ENCODE measurements at places on chromosomes 7 and 10.

- no peak for DNase-seq
Measured at GRCh38 chr10:71219918-71220688, 7.7 kb downstream of the UNC5B start.

- DNase-seq: peak; percentile 91
Measured at GRCh38 chr7:9488555-9488954, 1055.1 kb downstream of the NXPH1 start.

DNA sequence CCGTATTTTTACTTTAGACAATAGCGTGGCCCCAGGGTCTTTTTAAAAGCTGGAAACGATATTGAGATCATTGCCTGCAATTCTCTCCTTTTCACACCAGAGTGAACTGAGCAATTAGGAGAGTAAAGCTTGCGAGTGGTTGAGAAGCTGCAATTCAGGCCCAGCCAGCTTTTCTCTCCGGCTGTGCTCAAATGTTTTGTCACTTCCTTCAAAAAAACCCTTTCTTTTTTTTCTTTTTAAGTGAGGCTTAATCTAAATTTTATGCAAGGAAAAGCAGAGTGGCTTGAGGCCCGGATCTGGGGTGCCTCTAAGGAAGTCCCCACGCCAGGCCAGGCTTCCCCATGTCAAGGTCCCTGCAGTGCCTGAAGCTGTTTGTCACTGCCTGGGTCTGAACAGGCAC, 433.9 kb downstream of the GLRX3 start:
- no peak for DNase-seq

- peak; percentile 13 for DNase-seq
Measured at GRCh38 chr10:227014-227413, 91.8 kb downstream of the ZMYND11 start.

DNA sequence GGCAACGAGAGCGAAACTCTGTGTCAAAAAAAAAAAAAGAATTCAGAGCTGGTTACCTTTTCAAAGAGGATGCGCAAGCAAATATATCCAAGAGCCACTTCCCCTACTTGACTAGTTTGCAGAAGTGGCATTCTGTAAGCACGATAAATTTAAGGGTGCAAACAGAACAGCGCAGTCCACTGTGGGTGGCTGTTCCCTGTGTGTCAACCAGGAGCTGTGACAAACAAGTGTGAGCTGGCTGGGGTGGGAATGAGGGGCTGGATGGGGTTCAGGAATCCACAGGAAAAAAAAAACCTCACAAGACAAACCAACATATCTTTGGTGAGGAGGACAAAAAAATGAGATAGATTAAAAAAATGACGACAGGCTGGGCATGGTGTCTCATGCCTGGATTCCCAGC, 15.9 kb downstream of the GUSB start:
- DNase-seq: no peak

GRCh38 chr10:102856758-102857424, 2.8 kb downstream of the BORCS7 start:
- DNase-seq: peak; percentile 19

- no peak for DNase-seq
Measured at GRCh38 chr10:19577807-19578206, 238.4 kb upstream of the PLXDC2 start.

DNA sequence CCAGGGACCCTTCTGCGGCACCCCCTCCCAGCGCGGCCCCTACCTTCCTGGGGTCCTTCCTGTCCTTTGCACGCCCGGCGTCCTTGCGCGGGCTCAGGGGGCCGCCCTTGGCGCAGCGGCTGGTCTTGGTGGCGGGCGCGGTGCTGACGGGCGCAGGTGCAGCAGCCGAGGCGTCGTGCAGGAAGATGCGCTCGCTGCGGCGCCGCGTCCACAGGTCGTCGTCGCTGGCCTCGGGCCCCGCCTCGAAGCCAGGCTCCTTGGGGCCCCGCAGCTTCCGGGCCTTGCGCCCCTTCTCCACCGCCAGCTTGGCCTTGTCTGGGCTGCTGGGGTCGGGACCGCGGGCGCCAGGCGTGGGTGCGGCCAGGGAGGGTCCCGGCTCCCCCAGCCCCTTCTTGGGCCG, 49.8 kb downstream of the SLC29A4 start:
- DNase-seq: no peak

GRCh38 chr7:27723085-27723484, 16.9 kb upstream of the TAX1BP1 start:
- DNase-seq: no peak

DNA sequence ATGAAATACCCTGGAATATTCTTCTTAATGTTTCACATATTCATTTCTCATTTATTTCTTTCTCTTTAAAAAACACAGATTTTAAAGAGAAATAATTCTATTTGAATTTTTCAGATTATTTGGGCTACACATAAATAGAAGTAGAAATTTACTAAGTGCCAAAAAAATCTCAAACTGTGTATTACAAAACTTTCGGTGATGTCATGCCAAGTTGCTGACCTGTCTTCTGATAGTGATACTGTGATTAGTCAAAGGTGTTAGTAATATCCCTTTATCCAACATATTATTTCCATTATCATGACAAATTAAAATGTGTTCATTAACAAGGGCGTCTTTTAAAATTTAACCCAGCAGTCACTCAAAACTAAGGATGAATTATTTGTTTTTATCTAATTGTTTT, 60.1 kb downstream of the COL28A1 start:
- DNase-seq: no peak

DNA sequence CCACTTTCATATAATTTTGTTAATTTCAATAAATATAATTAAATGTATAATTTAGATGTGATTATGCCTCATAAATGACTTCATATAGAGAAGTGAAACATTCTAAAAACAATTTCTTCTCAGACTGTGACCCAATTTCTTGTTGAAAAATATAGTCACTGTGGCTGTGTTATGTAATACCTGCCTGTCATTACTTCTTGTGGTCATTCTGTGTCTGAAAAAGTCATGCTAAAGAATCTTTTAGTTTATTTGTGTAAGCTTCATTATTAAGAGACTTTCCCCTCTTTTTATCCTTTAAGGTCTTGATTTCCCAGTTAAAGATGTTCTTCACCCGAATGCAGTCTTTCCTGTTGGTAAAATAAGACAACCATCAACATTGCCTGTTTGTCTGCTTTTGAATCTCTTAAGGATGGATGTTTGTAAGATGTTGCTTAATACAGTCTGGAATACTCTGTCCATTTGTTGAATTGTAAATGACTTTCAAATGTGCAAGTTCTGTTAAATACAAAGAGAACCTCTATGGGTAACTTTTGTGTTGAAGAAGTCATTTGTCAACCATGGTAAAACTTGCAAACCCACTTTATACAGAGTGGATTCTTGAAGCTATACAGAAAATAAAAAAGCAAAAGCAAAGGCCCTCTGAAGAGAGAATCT, 16.0 kb downstream of the KAT6B start:
- no peak for DNase-seq

DNA sequence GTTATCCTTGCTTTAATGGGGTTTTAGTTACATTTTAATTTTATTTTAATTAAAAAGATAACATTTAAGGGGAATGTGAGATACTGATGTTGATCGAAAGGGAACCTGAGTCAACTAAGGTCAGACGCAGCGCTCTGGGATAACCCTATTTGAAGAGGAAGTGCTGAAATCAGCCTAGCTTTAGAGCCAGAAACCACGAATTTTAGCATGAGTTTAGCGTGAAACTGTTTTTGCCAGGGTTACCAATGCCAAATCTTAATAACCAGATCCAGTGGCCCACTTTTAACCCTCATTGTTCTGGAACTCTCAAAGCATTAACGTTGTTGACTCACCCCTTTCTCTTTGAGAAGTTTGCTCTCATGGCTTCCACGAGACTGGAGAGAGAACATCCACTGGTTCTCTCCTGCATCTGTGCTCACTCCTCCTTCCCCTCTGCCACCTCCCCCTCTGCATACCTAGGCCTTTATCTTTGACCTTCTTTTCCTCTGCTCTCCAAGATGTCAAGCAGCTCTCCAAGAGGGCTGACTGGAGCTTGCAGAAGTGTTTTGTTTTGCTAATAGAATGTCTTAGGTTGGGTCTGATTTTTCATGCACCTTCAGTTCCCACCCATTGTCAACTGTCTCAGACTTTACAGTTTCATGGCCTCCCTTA, 198.3 kb upstream of the CELF2 start:
- no peak for DNase-seq

GRCh38 chr10:12735843-12736462, 265.6 kb downstream of the CCDC3 start:
- DNase-seq: no peak

DNA sequence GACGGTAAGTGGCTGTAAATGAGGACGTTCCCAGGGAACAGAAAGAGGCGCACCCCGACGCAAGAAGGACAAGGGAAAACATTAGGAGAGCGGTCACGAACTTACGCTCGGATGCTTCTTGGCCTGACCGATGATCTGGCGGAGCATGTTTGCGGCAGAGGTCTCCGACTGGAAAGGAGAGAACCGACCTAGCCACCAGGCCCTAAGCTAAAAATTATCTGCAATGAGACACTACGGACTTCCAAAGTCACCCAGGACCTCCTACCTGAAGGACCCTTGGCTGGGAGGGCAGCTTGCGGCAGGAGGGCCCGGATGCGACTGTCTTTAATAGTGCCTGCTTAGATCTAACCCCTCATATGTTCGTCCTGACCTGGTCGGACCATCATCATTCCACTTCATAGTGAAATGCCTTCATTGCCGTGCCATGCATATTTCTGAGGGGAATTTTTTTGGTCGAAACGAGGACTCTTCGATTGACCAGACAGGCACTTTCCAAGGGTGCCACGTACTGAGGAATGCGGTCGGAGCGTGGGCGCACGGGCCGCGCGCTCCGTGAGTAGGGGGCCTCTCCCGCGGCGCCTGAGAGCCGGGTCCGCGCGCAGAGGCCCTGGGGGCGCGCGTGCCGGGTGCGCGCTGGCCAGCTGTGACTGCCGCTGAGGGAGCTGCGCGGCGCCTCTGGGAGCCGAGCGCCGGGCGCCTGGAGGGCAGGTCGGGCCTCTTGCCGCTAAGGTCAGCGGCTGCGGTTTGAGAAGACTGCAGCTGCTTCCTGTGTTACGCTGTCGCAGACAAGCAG, 33.6 kb upstream of the PHF14 start:
- DNase-seq: peak; percentile 96
